GM04503 (cell line): ENCODE measurements at places on chromosomes 1 and 21.

GRCh38 chr1:53308506-53308905 is 19.4 kb downstream of the LRP8 start:
- DNase-seq, result no peak

DNA sequence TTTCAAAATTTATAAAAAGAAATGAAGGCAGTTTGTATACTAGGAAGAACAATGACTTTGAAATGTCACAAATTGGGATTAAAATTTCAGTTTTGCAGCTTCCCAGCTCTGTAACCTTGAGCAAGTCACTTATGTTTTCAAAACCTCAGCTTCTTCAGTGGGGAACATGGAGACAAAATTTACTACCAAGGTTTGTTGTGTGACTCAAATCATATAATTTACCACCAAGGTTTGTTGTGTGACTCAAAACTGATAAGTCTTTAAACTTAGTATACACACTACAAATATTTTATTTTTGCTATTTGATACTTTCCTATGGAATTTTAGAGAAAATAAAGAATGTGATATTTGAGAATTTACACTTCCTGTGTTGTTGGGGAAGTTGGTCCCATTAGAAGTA is 219.9 kb downstream of the KCTD3 start:
- no peak for DNase-seq

GRCh38 chr1:171787686-171788480 is 6.4 kb downstream of the METTL13 start:
- DNase-seq, result no peak

DNA sequence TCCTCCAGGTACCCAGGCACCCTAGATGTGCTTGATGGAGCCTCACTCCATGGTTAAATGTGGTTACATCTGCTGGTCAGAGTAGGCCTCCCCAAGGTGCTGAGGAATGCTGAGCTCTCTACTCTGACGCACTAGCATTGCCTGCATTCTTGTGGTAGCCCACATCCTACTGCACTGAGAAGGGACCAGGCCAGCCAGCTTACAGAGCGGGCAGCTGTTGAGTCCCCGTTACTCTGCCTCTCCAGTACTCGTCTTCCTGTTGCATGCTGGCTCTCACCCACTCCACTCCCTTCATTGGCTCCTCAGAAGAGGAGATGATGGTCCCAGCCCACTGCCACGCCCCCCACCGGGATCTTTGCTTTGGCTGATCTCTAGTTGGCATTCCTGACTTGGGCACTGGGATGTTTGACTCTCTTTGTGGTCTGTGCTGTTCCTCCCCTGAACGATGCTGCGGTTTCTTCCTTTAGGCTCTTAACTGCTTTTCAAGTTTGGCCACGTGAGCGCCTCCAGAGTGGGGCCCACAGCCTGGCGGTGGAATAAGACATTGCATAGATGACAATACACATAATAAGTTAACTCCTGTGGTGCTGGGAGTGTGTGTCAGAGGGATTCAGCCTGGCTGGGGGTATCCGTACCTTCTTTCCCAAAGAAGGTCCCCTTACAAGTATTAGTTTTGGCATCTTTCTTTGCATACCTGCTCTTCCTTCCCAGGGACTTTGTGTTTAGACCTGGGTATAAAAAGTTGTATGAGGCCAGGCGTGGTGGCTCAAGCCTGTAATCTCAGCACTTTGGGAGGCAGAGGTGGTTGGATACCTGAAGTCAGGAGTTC is 18.6 kb downstream of the AZIN2 start:
- peak; percentile 100 for DNase-seq

GRCh38 chr1:62530516-62531154 is 66.7 kb upstream of the ANGPTL3 start:
- no peak for DNase-seq

DNA sequence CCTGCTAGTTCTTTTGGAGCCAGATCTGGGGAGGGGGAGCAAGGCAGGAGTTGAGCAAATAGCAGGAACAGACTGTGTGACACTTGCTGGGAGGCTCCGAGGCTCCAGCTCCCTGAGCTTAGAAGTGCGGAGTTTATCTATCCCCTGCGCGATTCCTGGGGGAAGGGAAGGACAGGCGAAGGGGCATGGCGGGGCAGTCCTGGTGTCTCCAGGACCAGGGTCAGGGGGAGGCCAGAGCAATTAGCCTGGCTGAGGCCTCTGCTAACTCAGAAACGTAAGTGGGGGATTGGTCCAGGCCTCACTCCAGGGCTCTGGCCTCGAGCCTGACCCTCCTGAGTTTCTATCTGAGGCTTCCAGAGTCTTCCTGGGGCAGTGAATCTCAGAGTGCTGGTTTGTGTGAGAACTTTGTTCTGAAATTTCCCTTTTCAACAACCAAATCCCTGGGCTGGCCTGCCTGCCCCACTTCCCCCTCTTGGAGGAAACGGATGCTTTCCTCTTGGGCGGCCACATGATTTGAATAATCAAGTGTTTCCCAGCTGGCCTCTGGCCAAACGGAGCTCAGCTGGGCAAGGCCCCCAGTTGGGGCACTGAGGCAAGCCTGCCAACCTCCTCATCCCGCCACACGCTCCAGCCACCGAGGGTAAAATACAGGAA is 15.6 kb downstream of the ALPL start:
- no peak for DNase-seq

DNA sequence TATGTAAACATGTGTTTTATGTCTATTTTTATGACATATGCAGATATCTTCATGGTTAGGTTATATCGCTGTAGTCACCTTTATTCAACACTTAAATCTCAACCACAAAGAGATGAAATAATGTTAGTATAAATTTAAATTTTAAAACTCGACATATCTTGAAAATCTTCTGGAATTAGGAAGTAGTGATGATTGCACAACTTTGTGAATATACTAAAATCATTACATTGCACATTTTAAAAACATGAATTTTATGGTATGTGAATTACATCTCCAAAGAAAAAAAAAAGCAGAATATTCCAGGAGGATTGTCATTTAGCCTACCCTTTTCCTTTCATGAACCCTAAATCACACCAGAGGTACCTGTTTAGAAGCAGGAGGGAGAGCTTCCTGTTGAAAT is 39.4 kb upstream of the CACYBP start:
- no peak for DNase-seq

DNA sequence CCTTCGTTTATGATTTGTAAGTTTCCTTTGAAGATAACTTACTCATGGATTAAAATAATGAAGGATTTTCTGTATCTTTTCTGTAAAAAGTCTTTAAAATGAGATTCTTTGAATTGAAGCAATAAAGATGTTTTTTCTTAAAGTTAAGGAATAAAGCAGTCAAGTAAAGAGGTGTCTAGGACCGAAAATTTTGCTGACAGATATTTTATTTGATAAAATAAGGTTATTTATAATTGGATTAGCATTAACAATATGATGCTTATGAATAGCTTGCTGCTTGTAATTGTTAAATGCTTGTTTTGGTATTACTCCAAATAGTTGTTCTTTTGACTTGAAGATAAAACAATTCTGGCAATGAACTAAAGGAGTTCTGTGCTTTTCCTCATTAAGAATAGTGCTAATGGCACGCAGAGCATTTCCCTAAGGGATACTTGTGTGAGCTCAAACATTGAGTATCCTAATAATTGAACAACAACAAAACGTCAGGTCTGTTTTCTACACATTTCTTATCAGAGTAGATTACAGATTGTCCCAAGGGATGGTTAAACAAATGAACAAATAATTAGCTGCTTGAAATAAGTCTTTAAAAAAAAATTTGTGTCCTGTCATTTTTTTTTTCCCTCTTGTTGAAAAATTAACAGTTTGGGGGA is 16.6 kb downstream of the TSNAX start:
- DNase-seq, result no peak

DNA sequence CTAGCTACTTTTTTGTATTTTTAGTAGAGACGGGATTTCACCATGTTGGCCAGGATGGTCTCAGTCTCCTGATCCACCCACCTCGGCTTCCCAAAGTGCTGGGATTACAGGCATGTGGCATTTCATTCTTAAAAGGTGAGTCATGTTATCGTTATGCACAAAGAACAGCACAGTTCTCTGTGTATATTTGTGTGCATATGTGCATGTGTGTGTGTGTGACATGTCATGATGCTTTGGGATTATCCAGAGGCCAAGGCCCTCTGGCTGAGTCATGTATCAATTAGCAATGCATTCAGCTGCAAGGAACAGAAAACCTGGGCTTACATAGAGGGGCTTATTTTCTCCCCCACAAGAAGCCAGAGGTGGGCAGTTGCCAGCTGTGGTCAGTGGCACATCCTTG is 301.7 kb upstream of the KAZN start:
- no peak for DNase-seq

DNA sequence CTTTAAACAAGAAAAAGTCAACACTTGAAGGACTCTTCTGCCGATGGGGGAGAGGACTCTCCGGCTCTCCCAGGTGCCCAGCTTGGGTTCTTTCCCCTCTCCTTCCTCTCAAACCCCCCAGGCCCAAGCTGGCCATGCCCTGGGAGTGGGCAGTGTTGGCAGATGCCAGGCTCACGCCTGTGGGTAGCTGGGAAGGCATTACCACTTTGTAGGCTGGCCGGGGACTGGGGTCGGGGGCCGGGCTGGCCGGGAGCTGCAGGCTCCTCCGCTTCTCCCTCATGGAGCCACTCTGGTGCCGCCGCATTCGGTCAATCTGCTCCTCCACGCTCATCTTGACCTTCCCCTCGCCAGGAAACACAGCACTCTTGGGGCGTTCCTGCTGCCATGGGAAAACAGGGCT is 16.4 kb upstream of the GOLT1A start:
- DNase-seq, result no peak

DNA sequence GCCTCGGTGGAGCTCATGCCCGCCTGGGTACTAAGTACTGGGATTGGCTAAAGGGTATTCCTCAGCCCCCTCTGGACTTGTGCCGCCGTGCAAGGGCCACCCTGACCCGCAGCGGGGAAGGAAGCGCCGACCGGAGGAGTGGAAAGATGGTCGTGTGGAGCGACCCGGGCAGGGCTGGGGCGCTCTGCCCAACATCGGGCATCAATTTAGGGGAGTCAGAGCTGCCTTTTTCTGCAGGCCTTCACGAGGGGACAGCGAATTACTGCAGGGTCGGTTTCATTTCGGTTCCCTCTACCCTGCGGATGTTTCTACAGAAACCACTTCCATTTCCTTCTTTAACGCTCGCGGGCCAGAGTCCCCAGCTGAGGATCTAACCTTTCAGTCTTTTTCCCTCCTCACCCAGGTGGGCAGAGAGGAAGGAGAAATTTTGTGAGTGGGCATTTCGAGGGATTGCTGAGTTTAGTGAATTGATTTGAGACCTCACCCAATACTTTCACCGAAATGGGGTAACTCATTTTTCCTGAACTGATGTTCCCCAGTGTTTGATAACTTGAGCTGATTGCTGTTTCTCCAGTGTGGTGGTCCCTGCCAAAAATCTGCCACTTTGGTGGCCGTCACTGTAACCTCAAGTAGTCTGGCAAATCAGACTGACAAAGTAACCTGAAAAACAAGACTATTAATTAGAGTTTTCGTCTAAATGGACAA is 1.1 kb downstream of the TOR1AIP1 start:
- DNase-seq, result no peak

- peak; percentile 76 for DNase-seq
These were observed 27.5 kb upstream of the KDM4A start for GRCh38 chr1:43622471-43622870.

- DNase-seq, result no peak
These were observed 479 bp downstream of the SELENOF start for GRCh38 chr1:86913399-86913895.

DNA sequence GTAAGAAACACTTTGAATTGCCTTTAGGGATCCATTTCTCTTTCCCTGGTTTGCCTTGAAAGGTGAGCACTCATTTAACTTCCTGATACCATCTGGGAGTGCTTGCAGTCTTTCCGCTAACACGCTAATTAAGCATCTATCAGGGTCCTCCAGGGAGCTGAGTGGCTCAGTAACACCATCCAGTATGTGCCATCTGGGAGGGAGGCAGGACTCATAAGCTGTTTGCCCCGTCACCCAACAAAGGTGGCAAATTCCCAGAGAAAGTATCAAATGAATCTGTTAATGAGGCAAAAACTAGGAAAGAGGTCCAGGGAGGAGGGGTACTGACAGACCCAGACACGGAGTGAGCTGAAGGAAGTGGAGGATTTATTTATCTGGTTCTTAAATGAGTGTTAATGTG is 430.9 kb downstream of the HLX start:
- no peak for DNase-seq

GRCh38 chr1:27314169-27314568 is 7.8 kb upstream of the TMEM222 start:
- no peak for DNase-seq

- DNase-seq, result no peak
These were observed 8.6 kb downstream of the FMOD start for GRCh38 chr1:203342192-203342940.

GRCh38 chr1:119003413-119004128 is 15.4 kb upstream of the TBX15 start:
- no peak for DNase-seq

- DNase-seq, result no peak
These were observed 16.9 kb downstream of the NPHP4 start for GRCh38 chr1:5975133-5975880.

DNA sequence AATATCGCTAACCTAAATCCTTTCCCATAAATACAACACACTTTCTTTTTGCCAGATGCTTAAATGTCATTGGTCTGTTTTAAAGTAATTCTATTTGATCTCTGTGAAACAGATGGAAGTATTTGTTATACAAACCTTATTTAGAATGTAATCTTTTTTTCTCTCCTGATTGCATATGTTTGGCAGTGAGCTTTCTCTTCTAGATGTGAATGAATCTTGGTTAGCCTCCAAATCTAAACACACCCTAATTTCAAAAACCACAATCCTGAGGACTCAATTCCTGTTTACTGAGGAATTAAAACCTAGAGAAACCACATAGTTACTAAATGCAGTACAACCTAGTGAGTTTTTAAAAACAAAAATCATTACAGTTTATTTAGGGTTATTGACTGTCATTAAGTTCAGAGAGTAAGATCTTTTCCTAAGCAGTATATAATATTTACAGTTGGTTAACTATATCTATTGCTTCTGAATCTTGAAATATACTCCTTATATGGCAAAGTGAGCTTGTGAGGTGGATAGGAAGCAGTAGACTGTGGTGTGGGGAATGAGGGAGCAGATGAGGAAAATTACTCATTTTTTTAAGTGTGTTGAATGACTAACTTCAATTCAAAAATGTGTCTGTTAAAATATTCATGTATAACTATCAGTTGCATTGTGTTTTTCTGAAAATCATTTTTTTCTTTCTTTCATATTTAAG is 218.7 kb downstream of the FMN2 start:
- DNase-seq, result peak; percentile 75

DNA sequence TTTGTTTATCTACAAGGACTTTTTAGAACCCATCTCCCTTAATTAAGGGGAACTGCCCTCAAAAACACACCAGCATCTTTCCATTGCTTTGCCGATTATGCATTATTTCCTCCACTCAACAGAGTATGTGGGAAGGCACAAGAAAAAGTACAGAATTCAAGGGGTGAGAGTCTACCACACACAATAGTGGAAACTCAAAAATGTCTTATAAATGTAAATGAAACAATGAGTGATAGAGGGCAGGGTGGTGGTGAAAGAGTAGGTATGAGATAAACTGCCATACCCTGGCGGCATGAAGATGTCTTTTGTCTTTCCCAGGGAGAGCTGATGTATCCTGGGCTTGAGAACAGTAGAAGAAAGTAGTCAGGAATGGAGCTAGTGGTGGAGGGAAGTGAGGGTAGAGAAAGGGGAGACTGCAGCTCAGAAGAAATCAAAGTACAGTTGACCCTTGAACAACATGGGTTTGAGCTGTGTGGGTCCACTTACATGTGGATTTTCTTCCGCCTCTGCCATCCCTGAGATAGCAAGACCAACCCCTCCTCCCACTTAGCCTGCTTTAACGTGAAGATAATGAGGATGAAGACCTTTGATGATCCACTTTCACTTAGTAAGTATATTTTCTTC is 24.4 kb downstream of the CD58 start:
- DNase-seq, result no peak
